Activated T-cell treated with anti-CD3 and anti-CD28 coated beads, Interleukin-2, amount 50 U/mL, for 24 hours (primary cell): ENCODE measurements at places on chromosomes 2 and 18.

DNA sequence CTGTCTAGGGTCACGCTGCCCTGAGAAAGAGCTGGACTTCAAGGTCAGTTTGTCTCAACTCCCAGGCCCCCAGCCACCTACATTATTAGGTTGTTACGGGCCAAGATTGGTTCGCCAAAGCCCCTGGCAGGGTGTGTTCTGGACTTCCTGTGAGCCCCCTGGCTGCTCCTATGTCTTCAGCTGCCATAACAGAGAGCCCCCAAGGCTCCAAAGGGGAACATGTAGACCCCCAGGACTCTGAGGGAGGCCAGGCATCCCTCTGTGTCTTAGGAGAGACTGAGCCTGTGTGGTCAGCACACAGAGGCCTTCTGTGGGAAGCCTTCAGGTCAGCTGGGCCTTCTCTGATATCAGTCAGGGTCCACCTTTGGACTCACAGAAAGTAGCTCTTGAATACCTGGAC is 58.3 kb downstream of the INHBB start:
- no peak for DNase-seq

DNA sequence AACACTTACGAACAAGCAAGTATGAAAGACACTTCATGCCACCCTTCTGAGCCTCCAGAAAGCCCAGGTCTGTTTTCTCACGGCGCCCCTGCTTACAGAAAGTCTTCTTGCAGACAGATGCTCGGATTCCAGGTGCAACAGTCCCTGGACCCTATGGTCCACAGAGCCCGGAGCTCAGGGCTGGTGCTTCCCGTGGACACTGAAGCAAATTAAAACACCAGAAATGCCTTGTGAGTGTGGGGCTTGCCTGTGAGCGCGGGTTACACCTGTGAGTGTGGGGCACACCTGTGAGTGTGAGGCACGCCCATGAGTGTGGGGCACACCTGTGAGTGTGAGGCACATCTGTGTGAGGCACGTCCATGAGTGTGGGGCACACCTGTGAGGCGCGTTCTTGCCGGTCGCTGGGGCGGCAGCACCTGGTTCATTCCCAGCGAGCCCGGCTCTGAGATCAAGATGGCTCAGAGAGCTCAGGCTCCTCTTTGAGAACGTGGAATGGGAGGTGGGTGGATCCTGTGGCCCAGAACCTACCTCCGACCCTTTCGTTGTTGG is 205.2 kb upstream of the TPO start:
- DNase-seq, result no peak

DNA sequence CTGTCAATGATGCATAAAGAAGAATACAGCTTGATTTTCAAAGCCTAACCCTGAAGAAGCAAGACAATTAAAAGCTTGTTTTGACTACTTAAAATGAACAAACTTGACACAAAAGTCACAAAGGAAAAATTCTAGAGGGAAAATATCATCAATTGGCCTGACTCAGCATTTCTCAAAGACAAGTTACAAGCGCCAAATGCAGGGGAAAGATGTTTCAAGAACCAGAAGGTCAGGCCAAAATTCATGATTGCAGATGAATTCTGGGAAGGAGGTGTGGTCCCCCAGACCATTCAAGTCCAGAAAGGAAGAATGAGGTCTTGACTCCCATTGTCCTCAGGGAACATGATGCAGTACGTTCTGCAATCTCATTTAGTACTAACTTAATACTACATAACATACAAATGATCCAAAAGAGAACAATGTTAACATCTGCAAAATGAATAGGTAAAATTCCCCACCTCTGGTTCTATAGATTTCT is 64.5 kb downstream of the FAM210A start:
- DNase-seq, result no peak

DNA sequence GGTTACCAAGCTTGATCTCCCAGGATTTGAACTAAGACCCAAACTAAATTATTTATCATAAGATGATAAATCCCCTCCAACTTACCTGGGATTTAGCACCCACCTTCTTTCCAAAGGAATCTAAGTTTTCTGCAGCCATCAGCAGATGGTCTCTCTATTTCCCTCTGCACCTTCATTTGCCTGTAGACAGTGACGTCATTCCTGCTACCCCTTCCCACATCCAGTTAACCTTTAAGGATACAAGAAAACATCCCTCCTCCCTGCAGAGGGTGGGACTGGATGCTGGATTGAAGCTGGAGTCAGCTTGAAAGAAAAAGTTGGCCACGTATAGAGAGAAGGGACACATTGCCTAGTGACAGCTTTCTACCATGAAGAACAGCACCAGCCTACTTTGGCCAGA is 3.7 kb upstream of the DNER start:
- DNase-seq, result no peak

GRCh38 chr2:203361922-203362321 is 33.7 kb downstream of the ABI2 start:
- no peak for DNase-seq
